ENCODE measurements at places on chromosomes 13 and 19. TPM values are rescaled to one million over a fixed set of nuclear protein-coding genes. Genes with fewer than 3 reads are reported as not detected.
A peak's percentile ranks its signal among the peaks of the same experiment; 100 is the strongest.

DNA sequence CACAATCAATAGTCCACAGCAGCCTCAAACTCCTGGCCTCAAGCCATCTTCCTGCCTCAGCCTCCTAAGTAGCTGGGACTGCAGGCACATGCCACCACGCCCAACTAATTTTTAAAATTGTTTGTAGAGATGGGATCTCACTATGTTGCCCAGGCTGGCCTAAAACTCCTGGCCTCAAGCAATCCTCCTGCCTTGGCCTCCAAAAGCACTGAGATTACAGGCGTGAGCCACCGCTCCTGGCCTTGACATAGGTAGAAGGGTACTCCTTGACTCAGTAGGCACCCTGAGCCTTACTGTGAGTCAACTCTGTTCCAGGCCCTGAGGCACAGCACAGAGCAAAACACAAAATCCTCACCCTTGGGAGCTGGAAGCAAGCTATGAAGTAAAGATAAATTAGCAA, 7.8 kb downstream of the TNPO2 start:
- no peaks in the 10 kb centered on the region for H3K36me3 ChIP-seq
- no peak for DNase-seq
- no peak overlapping the region for H3K4me3 ChIP-seq

Gene DEDD2
- 33.2 TPM for total RNA-seq

Gene KLK15
- not detected for total RNA-seq

GRCh38 chr19:1438035-1438932, at the start of gene RPS15:
TSS of gene RPS15 (plus strand) at chr19:1438396. CDS start at chr19:1438426, 30 bp downstream.
- peak; percentile 96 for DNase-seq
- H3K4me1 ChIP-seq = peaks cover 8% of the 10 kb centered on the region
- H3K36me3 ChIP-seq = no peaks in the 10 kb centered on the region

All from natural killer cell treated with Interleukin-12 subunit alpha and Interleukin-12 subunit beta and Interleukin-15 and Interleukin-18, amount 100 ng/mL, for 72 hours (primary cell).